ENCODE measurements at places on chromosomes 7 and 10.

DNA sequence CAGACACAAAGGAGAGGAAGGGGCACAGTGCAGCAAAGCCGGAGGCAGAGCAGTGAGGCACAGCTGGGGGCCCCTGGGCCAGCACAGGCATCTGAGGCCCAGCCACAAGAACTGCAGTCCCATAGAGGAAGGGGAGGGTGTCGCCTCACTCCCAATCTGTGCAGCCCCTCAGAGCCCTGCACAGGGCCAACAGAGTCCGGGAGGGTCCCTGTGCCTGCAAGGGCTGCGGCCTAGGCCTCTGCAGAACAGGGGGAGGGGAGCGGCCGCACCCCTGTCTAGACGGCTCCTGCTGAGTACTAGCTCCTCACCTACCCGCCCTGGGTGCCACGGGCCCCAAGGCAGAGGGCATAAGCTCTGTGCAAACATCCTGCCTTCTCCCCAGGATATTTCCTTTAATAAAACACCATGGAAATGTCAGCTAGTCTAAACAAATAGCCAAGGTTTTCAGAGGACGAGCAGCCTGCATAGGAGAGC lies 32.4 kb upstream of the RET start:
- no peak for DNase-seq

DNA sequence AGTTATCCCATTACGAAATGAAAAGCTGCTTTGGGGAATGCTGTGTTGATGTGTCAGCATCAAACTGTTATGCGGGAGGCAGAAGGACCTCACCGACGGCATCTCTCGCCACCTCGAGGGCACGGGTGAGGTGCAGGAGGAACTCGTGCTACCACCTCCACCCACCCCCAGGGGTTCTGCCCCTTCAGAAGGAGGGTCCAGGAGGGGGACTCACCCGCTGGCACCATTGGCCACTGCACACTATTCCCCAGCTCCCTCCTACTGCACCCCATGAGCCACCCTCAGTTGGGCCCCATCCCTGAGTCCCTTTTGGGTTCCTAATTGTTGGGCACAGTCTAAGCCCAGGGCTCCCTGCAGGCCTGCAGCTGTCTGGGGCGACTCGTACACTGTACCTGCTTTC lies 236.6 kb downstream of the PTPRN2 start:
- no peak for DNase-seq

GRCh38 chr7:76139670-76140069 lies 62.0 kb upstream of the SRRM3 start:
- DNase-seq = no peak

GRCh38 chr7:5755704-5756504 lies 25.6 kb downstream of the RNF216 start:
- DNase-seq = no peak

GRCh38 chr10:120492346-120492745 lies 35.3 kb downstream of the PLPP4 start:
- no peak for DNase-seq

DNA sequence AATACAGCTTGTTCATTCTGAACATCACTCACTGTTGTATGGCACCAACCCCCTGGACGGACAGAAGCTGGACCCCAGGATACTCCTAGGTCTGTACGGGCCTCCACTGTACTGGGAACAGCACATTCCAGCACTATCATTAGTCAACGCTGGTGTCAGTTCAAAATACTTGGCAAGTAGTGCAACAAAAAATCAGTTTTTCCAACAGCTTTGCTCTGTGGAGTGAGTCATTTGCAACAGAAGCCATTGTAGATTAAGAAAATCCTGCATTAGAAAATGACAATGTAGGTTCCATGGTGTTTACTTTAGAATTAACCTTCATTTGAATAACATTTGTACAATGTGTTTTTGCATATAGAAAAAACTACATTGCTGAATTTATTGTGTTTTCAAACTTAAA lies 266.6 kb downstream of the HDAC9 start:
- DNase-seq = no peak

GRCh38 chr10:100759331-100759730 lies 13.9 kb downstream of the PAX2 start:
- DNase-seq = no peak

DNA sequence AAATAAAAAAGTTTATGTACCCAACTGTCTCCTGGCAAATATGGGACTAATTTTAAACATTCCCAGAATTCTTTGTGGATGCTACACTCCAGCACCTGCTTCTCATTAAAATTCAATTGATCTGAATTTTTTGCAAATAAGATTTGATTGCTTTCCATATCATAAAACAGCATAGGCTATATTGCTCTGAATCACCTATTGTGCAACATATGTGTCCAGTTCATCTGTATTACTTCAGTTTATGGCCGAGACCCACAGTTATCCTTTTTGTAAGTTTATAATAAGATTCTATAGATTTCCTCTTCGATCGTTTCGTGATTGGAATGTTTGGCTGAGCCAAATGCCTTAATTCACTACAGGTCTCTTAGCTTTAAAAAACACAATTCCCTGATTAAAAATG lies 351.1 kb downstream of the TFEC start:
- DNase-seq = no peak

DNA sequence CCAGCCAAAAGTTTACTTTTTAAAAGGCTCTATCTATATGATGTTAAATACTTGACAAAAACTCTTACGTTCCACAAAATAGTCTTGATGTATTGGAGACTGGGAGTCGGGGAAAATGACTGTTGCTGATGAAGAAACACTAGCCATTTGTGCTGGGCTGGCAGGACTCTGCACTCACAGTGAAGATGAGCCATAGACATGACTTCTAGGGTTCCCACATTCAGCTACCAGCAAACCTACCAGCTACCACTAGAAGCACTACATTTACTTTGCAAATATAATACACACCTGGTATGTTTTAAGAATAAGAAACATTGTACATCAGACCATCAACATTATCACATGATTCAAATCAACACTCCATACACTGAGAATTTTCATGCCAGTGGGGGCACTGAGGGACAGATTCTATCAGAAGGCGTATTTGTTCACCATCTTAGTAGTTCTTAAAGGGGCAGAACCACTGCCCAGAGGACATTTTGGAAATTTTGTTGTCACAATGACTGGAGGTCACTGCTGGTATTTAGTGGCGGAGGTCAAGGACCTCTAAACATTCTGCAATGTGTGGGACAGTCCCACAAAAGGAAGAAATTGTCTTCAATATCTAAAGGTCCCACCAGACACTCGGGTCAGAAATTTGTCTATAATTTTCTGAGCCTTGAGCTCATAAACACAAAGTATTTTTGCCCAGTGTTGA lies 52.3 kb downstream of the PARD3 start:
- DNase-seq = no peak

DNA sequence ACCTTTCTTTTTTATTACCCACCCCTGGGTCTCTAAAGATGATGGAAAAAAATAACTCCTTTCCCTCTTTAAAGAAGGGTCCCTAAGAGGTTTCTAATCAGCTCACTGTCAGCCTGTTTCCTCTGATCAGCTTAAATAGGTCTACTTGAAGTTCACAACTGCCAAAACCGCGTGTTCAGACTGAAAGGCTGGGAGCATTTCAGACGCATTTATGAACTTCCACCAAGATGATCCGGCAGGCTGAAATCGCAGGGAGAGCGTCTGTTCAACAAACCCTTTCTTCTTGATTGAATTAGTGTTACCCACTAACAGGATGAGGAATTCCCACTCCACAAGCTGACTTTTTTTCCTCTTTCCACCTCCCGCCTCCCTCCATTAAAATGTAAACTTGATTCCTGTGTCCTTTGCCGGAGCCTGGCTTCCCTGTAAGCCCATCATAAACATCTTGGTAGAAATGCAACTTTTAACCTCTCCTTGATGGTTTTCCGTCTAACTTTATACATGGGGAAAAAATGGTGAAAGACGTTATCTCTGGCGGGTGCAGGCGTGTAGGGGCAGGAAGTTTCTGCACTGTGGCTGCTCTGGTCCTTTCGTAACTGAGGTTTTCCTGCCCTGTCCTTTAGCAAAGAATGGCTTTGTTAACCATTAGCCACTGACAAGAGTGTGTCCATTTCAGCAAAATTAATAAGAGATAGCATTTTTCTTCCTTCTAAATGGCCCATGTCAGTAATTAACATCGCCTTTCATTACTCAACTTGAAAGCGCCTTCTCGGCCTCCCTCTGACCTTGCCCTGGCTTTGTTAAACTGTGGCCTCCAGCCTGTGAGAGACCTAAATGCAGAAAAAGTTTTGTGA lies 130.7 kb downstream of the BAMBI start:
- no peak for DNase-seq

Data from CD4-positive, alpha-beta T cell treated with Interleukin-10 for 1 hour (primary cell).